ENCODE measurements at places on chromosomes 5 and 9. TPM values are rescaled to one million over a fixed set of nuclear protein-coding genes. Genes with fewer than 3 reads are reported as not detected.

LMX1B gene
- total RNA-seq: 1.4 TPM

RETREG1 gene
- 10.9 TPM for total RNA-seq

CYSRT1 gene
- total RNA-seq: not detected

PCA3 gene
- not detected for total RNA-seq

FAM81B gene
- not detected for total RNA-seq

FOXI1 gene
- total RNA-seq: not detected

EDIL3 gene
- 117 TPM for total RNA-seq

CDC14B gene
- total RNA-seq: 31.2 TPM

SEC24A gene
- 27.4 TPM for total RNA-seq

CCDC152 gene
- total RNA-seq: 0.90 TPM

AK8 gene
- total RNA-seq: 0.24 TPM

IFNB1 gene
- total RNA-seq: not detected

CSNK1A1 gene
- 223 TPM for total RNA-seq

ZFP2 gene
- total RNA-seq: 2.3 TPM

NUTM2G gene
- total RNA-seq: not detected

FAXDC2 gene
- 19.2 TPM for total RNA-seq

SV2C gene
- not detected for total RNA-seq

HACD4 gene
- 2.1 TPM for total RNA-seq

PTGES gene
- total RNA-seq: 7.9 TPM

CAMK2A gene
- total RNA-seq: 0.23 TPM

SAPCD2 gene
- 0.33 TPM for total RNA-seq

CMBL gene
- total RNA-seq: 11.8 TPM

LOX gene
- total RNA-seq: 98.8 TPM

IL4 gene
- total RNA-seq: not detected

DMRT3 gene
- not detected for total RNA-seq

NMUR2 gene
- total RNA-seq: not detected

CARD19 gene
- 43.0 TPM for total RNA-seq

KLF9 gene
- 87.1 TPM for total RNA-seq

F2R gene
- total RNA-seq: 19.9 TPM

PPP3R2 gene
- total RNA-seq: not detected

TAF11L5 gene
- not detected for total RNA-seq

OLFM1 gene
- total RNA-seq: 29.2 TPM

RNF180 gene
- total RNA-seq: 50.7 TPM

WNT8A gene
- not detected for total RNA-seq

PCDHAC2 gene
- total RNA-seq: 0.33 TPM

EHMT1 gene
- 56.2 TPM for total RNA-seq
